ENCODE measurements at places on chromosomes 12 and 14. TPM values are rescaled to one million over a fixed set of nuclear protein-coding genes. Genes with fewer than 3 reads are reported as not detected.

Gene OR6C2
- total RNA-seq, result not detected

Gene GLT1D1
- 1.8 TPM for total RNA-seq

Gene KLHDC1
- 14.3 TPM for total RNA-seq

Gene CLECL1
- total RNA-seq, result not detected

Gene KRT80
- 0.31 TPM for total RNA-seq

Gene RDH12
- total RNA-seq, result not detected

Gene MIPOL1
- total RNA-seq, result 24.9 TPM

Gene TNFRSF1A
- 150 TPM for total RNA-seq

Gene NCOR2
- total RNA-seq, result 130 TPM

Gene OVCH1
- total RNA-seq, result 0.57 TPM
